T-helper 9 cell (primary cell): ENCODE measurements at places on chromosomes 2 and 18.

GRCh38 chr2:204914708-204915107, 369.4 kb downstream of the PARD3B start:
- DNase-seq = no peak

- DNase-seq = no peak
These were observed 117.3 kb downstream of the WDSUB1 start for GRCh38 chr2:159169187-159169586.

GRCh38 chr18:44844486-44844885, 163.8 kb downstream of the SETBP1 start:
- no peak for DNase-seq

- no peak for DNase-seq
These were observed 90.3 kb downstream of the C1QL2 start for GRCh38 chr2:119068154-119068725.

DNA sequence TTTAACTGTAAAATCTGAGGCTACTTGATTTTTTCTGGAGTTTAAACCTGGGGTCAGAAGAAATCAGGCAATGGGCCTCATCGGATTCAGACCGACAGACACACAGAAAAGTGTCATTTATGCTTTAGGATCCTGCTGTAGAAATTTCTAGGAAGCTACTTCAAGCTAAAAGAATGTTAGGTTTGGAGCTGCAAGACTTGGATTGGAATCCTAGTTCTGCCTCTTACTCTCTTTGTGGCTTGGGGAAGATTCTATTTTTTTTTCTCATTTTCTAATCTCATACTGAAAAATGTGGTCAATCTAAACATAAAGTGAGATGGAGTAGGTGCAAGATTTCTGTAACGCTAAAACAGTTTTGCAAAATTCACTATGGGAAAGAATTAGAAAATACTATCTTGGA, 48.8 kb upstream of the KCNE4 start:
- no peak for DNase-seq

- no peak for DNase-seq
These were observed 71.5 kb downstream of the NYAP2 start for GRCh38 chr2:225471039-225471438.

- no peak for DNase-seq
These were observed 3.3 kb upstream of the ACTR3 start for GRCh38 chr2:113886479-113887008.

DNA sequence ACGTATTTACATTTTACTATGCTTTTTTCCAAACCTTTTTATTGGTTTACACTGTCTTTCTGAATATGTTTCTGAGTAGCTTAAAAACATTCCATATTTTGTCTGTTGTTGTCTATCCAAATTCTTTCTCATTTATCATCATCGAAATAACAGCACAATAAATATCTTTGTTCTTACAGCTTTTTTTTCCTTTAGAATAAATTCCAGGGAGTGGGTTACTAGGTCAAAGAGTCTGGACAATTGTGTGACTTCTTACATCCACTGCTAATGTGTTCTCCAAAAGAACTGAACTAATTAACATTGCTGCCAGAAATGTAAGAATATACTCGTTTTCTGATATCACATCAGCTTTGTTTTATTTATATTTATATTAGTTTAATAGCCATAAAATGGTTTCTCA, 59.4 kb downstream of the ANKRD44 start:
- DNase-seq = no peak
